ENCODE measurements at places on chromosomes 3 and 15.

- DNase-seq: peak; percentile 25
Observed at GRCh38 chr3:27219127-27219845, 149.9 kb downstream of the NEK10 start.

DNA sequence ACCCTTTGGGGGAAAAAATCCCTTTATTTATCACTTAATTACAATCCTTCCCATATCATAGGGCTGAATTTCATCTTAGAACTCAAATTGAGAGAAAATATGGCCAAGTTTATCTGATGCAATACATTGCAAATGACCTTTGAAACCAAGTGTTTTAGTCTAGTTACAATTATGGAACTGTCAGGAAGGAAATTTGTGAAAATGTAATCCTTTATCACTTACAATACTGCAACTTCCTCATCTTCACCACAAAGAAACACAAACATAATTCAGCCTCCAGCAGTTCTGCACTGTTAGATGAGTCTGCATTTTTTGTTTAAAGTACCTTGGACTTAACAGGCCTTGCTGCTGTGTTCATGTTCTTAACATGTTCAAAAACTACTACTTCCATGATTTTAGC lies 4.6 kb downstream of the CCPG1 start:
- DNase-seq: peak; percentile 59

- no peak for DNase-seq
Observed at GRCh38 chr15:74530771-74531143, 10.3 kb upstream of the ARID3B start.

- peak; percentile 34 for DNase-seq
Observed at GRCh38 chr3:155078711-155079467, 1.2 kb upstream of the MME start.

DNA sequence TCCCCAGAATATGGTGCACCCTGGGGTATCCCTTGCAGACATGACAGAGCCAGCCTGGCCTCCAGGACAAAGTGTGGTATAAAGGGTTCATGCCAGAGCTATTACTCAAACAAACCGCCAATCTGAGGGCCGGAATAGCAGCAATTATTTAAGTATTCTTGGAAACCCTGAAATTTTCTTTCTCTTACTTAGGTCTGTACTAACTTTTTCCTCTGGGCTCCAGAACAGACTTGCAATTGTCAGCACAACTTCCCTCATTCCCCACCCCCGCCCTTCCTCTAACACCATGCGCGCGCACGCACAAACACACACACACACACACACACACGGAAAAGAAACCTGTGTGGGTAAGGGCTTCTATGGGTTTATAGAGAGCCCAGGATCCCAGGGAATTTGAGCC lies 56.3 kb downstream of the ISG20 start:
- DNase-seq: no peak

DNA sequence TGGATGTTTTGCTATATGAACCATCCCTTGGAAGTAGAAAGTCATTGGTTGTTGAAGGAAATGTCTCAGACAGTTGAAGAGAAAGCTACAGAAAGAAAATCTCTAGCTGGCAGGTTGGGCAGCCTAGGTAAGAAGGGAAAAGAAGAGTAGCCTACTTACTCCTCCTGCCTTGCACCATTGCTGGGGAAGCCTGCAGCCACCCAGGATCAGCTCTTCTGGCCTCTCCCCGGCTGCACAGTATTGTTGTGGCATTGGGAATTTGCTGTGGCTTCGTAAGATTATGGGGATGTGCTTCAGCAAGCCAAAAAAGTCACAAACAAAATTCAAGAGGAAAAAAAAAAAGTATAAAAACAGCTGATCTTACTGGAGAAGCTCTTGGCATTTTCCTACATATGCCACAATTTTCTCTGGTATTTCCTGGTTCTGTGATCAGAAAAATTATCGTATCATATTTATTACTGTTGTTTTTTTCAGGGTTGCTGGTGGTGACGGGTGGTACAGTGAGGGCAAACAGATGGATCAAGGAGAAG lies 154.2 kb downstream of the TIGIT start:
- no peak for DNase-seq

- no peak for DNase-seq
Observed at GRCh38 chr3:127036209-127037020, 53.5 kb downstream of the PLXNA1 start.

DNA sequence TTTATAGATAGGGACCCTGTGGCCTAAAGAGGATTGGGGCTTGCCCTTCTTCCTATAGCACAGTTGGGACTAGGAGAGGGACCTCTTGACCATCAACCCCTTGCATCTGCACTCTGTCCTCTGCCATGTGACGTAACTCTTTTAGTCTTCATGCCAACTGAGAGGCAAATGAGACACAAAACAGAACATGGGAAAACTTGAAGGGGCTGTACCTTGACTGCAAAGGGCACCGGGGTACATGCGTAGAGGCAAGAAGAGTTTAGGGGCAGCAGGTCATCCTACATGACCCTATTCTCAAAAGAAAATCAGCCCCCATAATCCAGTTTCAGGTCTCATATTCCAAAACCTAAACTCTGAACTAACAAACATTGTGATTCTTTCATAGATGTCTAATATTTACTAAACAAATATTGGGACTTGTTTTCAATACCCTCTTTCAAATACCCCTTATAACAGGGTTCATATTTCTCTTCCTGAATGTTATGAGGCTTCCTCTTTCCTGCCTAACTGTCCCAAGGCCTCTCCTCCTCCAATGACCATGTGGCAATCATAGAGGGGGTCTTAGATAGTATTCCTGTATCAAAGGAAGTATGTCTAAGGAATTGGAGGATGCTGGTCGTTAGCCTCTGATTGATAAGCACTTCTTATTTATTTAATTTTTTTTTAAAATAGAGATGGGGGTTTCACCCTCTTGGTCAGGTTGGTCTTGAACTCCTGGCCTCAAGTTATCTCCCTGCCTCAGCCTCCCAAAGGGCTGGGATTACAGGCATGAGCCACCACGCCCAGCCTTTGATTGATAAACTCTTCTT lies 20.6 kb downstream of the ACKR2 start:
- DNase-seq: no peak

DNA sequence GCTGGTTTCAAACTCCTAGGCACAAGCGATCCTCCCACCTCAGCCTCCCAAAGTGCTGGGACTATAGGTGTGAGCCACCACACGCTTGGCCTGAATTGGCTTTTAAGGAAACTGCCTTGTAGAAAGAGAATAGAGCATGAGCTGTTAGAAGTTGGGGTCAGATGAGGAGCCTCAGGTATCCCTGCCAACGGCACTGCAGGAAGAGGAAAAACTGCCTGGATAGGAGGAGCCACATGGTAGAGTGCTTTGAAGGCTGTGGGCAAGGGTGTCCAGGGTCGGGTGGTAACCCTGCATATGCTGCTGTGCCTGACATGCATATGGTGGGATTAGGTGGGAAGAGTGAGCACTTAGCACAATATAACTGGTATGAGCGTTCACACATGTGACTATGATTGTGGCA lies 55.0 kb downstream of the BSN start:
- no peak for DNase-seq

- DNase-seq: no peak
Observed at GRCh38 chr15:83762367-83762766, 108.4 kb downstream of the ADAMTSL3 start.

DNA sequence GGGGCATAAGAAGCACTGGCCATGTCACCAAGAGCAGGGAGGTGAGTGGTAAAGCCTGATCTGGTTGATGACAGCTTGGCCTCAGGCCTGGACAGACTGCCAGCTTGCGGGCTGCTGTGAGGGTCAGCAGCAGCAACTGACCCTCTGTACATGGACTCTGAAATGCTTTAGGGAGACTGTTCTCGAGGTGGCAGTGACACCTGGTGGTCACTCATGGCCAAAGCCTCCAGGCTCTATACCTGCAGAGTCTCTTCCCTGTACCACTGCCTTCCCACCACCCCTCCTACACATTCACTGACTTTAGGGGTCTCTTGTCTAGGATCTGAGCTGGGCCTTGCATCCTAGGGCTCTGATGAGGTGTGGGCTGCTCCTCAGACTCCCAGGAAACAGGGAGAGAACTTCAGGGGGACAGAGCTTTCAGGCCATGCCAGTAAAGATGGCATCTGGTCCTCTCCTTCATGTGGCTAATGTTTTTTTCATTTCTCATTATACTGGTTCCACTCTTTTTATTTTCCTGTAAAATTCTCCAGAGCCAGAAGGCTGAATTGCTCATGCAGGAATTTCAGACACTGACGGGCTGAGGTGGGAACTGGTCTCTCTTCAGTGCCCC lies 17.2 kb upstream of the TIMP4 start:
- DNase-seq: no peak

- no peak for DNase-seq
Observed at GRCh38 chr15:98955961-98956723, 51.5 kb downstream of the PGPEP1L start.

GRCh38 chr3:189272500-189273119 lies 100.8 kb downstream of the TPRG1 start:
- peak; percentile 32 for DNase-seq

- DNase-seq: no peak
Observed at GRCh38 chr15:52960283-52960682, 170.1 kb upstream of the ONECUT1 start.

DNA sequence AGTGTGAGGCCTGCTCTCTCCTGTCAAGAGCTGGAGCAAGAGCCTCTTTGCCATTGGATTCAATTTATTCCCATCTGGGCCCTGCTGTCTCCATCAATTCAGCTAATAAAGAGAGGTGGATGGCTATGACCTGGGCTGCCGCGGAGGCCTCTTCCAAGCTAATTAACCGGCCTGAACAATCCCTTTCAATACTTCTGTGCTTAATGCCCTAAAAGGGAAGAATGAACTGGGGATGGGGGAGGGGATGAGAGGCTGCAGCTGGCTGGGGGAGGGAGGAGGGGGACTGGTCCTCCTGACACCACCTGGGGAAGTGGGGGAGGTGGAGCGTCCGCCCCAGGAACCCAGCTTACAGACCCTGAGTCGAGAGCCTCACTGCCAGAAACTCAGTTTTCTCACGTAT lies 33.4 kb upstream of the PRR23E start:
- no peak for DNase-seq

DNA sequence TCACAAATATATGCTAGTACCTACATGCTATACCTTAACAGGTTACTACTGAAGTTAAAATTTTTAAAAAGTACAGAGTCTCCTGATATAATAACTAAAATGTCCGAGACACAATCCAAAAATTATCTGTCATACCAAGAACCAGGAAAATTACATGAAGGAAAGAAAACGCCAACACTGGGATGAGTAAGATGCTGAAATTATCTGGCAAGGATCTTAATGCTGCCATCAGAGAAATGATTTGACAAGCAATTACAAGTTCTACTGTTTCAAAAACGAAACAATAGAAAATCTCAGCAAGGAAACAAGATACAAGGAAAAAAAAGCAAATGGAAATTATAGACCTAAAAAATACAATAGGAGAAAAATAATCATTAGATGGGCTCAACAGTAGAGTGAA lies 92.5 kb downstream of the UBE3A start:
- DNase-seq: no peak

GRCh38 chr15:70375006-70375431 lies 277.3 kb upstream of the TLE3 start:
- DNase-seq: no peak

DNA sequence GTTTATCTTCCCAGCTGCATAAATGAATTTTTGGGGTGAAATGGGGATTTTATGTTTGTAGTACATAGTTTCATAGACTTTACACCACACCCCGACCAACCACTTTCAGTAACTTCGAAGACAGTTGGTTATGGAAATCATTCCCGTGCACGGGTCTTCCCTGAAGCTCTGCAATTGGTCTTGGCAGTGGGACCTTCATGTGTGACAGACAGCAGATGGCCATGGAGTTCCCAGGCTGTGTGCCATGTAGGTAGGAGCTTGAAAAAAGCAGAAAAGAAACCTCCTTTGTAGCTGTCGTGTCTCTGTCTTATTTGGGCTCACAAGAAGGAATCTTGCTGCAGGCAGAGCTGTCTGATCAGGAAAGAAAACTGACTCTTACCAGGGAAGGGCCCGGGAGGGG lies 25.9 kb downstream of the EXOG start:
- DNase-seq: no peak

GRCh38 chr3:81268526-81268925 lies 492.9 kb downstream of the GBE1 start:
- no peak for DNase-seq

- DNase-seq: no peak
Observed at GRCh38 chr3:77967621-77968020, 927.7 kb downstream of the ROBO2 start.

- no peak for DNase-seq
Observed at GRCh38 chr3:19436746-19437145, 288.4 kb downstream of the KCNH8 start.

DNA sequence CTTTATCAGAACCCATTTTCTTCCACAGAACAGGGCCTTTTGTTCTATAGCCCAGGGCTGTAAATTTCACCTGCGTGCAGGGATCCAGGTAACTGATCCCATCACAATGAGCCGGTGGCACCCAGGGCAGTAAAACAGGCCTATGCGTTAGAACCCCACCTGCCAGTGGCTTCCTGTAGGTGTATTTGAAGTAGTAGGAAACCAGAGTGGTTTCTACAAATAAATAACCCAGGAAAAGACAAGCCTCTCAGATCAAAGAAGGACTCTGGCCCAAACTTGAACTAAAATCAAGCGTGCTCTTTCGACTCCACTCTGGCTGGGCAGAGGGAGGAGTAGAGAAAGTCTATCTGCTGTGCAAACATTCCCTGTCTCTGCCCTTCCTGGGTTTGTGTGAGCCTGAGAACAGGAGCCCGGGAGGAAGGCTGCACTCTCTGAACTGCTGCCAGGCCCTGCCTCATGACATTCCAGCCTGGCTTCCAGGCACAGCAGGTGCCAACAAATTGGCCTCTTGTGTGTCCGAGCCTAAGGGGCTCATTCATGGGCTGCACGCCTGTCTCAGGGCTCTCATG lies 77.7 kb downstream of the CEMIP start:
- DNase-seq: peak; percentile 21

GRCh38 chr3:172465281-172465680 lies 17.0 kb upstream of the GHSR start:
- DNase-seq: no peak

GRCh38 chr3:177193688-177194268 lies 3.5 kb downstream of the TBL1XR1 start:
- no peak for DNase-seq

GRCh38 chr3:76841747-76842146 lies 198.2 kb upstream of the ROBO2 start:
- no peak for DNase-seq

GRCh38 chr15:62658498-62658897 lies 384.0 kb upstream of the TPM1 start:
- no peak for DNase-seq

DNA sequence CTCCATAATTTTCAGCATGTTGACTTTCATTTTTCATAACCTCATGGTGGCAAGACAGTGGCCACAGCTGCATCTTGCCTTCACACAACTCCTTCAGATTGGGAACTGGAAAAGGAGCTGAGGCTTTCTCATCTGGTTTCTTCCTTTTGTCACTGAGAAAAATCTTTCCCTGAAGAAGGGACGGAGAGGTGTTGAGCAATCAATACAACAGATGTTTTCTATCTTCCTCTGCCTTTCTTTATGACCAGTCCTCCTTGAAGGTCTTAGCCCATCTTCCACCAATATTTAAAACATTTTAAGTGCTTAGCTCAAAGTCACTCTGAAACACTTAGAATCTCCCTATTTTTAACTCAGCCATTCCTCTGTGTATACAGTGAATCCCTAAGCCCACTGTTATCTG lies 11.9 kb downstream of the ZNF660 start:
- DNase-seq: no peak

Data from fibroblast of upper back skin (primary cell).